ENCODE measurements at places on chromosomes 12 and 14. TPM values are rescaled to one million over a fixed set of nuclear protein-coding genes. Genes with fewer than 3 reads are reported as not detected.
A peak's percentile ranks its signal among the peaks of the same experiment; 100 is the strongest.

GRCh38 chr14:99062772-99063418, 209.1 kb downstream of the BCL11B start:
- H3K27ac ChIP-seq: no peak overlapping the region
- H3K27me3 ChIP-seq: no peaks in the 10 kb centered on the region
- no peaks in the 10 kb centered on the region for H3K4me1 ChIP-seq
- H3K4me3 ChIP-seq: no peak overlapping the region
- no peak for DNase-seq

DNA sequence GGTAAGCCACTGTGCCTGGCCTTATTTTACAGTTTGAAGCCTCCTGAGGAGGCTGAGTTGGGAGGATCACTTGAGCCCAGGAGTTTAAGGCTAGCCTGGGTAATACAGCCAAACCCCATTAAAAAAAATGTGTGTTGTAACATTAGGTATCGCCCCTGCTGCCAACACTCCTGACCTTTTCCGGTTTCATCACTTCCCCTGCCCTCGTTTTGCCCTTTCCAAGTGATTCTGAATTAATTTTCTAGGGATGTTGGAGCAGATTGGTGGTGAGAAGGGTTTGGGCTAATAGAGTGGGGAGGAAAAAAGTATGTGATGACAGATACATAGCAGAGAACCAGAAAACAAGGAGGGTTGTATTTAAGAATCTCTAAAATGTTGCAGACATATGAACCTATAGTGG, 25.6 kb upstream of the C12orf71 start:
- H3K36me3 ChIP-seq: no peaks in the 10 kb centered on the region
- H3K4me3 ChIP-seq: no peak overlapping the region
- DNase-seq: no peak
- H3K27me3 ChIP-seq: no peaks in the 10 kb centered on the region

DNA sequence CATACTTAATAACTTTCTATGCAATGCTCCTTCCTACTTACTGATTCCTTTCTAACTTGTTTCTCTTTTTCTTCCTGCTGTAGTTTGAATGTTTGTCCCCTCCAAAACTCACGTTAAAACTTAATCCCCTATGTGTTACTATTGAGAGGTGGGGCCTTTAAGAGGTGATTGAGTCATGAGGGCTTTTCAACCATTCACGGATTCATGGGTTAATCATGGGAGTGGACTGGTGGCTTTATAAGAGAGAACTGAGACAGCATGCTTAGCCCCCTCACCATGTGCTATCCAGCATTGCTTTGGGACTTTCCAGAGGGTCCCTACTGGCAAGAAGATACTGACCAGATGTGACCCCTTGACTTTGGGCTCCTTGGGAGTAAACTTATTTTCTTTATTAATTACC, 66.0 kb upstream of the TRIM9 start:
- DNase-seq: no peak
- no peaks in the 10 kb centered on the region for H3K27me3 ChIP-seq
- no peaks in the 10 kb centered on the region for H3K36me3 ChIP-seq
- H3K4me3 ChIP-seq: no peak overlapping the region
- H3K27ac ChIP-seq: no peak overlapping the region

- no peak overlapping the region for H3K4me3 ChIP-seq
- H3K4me1 ChIP-seq: peaks cover 19% of the 10 kb centered on the region
- H3K27me3 ChIP-seq: no peaks in the 10 kb centered on the region
- H3K27ac ChIP-seq: no peak overlapping the region
- H3K36me3 ChIP-seq: no peaks in the 10 kb centered on the region
- DNase-seq: peak; percentile 11
Observed at GRCh38 chr12:13208533-13209435, 12.3 kb downstream of the EMP1 start.

- H3K36me3 ChIP-seq: peaks cover 67% of the 10 kb centered on the region
- no peak overlapping the region for H3K27ac ChIP-seq
- no peaks in the 10 kb centered on the region for H3K27me3 ChIP-seq
- no peak for DNase-seq
- no peaks in the 10 kb centered on the region for H3K4me1 ChIP-seq
Observed at GRCh38 chr12:112149596-112149995, 24.2 kb downstream of the TRAFD1 start.

- H3K4me3 ChIP-seq: no peak overlapping the region
- H3K27ac ChIP-seq: no peak overlapping the region
- no peaks in the 10 kb centered on the region for H3K36me3 ChIP-seq
- DNase-seq: no peak
- no peaks in the 10 kb centered on the region for H3K4me1 ChIP-seq
- H3K27me3 ChIP-seq: no peaks in the 10 kb centered on the region
Observed at GRCh38 chr12:5777451-5777850, 167.6 kb downstream of the ANO2 start.

DNA sequence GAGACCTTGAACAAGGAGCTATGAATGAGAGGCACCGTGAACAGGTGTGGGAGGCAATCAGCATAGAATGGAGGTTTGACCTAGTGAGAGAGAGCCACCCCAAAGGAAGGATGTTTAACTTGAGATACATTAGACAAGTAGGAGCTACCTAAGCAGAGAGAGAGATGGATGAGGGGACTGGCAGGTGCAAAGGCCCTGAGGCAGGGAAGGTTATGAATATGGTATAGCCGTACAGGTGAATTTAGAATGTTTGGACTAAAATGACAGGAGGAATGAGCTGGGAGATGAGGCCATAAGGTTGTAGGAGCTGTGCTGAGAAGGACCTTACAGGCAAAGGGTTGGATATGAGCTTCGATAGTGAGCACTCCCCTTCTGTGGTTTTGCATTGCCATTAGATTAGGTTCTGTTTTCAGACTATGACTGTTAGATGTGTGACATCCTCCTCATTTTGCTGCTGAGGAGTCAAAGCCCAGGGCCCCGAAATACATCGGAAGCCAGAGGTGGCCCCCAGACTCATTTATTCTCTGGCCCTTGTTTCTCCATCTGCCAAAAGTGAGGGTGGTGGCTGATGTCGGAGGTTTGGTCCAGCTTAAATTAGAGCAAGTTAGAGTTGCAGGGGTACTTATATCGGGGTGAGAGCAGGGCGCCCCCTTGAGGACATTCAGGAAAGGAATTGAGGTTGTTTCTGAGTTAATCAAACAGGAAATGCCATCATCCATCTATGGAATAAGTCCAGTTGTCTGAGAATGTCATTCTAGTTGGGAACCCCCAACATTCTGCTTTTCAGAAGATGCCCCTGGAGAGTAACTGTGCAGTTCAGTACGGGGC, 29.4 kb downstream of the SLC24A4 start:
- H3K4me3 ChIP-seq: no peak overlapping the region
- H3K27me3 ChIP-seq: no peaks in the 10 kb centered on the region
- no peak overlapping the region for H3K27ac ChIP-seq

DNA sequence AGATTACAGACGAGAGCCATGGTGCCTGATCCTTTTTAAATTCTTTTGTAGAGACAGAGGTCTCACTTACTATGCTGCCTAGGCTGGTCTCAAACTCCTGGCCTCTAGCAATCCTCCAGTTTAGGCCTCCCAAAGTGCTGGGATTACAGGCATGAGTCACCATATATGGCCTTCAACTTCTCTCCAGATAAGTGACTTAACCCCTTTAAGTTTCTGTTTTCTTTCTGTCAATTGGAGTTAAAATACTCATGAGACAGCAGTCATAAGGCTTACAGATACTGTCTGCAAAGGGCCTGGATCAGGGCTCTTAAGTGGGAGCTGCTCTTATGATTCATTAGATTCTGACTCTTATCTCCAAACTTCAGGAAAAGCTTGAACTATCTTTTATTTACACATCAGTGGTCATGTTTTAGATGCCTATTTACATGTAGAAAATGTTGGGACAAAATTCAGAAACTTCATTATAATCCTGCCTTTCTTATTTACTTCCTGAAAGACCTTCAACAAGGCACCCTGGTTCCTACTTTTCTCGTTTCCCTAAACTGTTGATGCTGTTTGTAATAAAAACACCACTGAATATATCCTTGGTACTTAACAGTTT, 271.5 kb upstream of the TBX3 start:
- no peak for DNase-seq
- H3K36me3 ChIP-seq: no peaks in the 10 kb centered on the region
- H3K27ac ChIP-seq: no peak overlapping the region
- H3K27me3 ChIP-seq: no peaks in the 10 kb centered on the region

- H3K36me3 ChIP-seq: no peaks in the 10 kb centered on the region
- H3K27me3 ChIP-seq: no peaks in the 10 kb centered on the region
- no peak overlapping the region for H3K27ac ChIP-seq
- DNase-seq: no peak
Observed at GRCh38 chr12:130497321-130497720, 159.6 kb downstream of the PIWIL1 start.

DNA sequence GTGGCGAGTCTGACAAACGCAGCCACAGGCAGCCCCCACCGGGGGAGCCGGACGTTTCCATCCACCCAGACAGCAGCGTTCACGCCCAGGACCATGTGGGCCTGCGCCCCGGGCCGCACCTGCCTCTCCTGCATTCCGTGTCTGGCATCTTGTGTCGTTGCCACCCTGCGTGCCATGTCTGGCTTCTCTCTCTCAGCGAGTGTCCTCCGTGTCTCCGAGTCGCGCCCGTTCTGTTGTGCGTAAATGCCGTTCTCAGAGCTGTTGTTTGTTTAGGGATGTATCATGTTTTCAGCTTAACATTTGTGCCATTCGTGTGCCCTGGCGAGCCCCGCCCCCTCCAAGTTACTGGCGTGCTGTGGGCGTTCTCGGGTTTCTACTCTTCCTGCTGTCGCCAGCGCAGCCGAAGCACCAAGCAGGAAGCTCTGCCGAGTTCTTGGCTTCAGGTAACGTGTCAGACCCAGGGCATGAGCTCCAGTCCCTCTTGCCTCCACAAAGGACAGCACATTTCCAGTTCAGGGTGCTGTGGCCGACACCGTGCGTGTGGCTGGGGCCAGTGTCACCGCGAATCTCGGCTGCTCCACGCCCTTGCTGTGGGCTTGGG, 34.6 kb downstream of the NOC4L start:
- H3K27ac ChIP-seq: peak overlapping the region; percentile 38
- H3K36me3 ChIP-seq: no peaks in the 10 kb centered on the region
- peak; percentile 72 for DNase-seq
- H3K4me3 ChIP-seq: peak overlapping the region; percentile 20
- H3K4me1 ChIP-seq: peaks cover 24% of the 10 kb centered on the region
- no peaks in the 10 kb centered on the region for H3K27me3 ChIP-seq

- no peaks in the 10 kb centered on the region for H3K36me3 ChIP-seq
- peak; percentile 41 for DNase-seq
- peak overlapping the region; percentile 46 for H3K27ac ChIP-seq
Observed at GRCh38 chr14:24246765-24247212, 4.4 kb upstream of the TINF2 start.

DNA sequence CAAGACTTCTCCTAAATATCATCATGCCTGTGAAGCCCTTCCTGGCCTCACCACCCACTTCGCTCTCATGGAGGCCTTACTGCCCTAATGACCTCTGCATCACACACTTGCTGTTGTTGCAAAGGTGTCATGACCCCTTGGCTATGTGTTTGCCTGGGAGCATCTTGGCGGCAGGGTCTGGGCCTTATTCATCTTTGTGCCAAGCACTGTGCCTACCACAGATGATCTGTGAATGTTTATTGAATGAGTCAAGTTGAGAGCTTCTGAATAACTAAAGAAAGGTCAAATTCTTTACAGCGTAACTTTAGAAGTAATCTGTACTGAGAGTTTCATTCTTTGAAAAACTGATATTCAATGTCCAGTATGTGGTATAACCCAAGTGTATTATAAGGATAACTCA, 113.3 kb downstream of the TTC8 start:
- no peaks in the 10 kb centered on the region for H3K4me1 ChIP-seq
- no peaks in the 10 kb centered on the region for H3K36me3 ChIP-seq
- H3K27me3 ChIP-seq: no peaks in the 10 kb centered on the region
- H3K4me3 ChIP-seq: no peak overlapping the region
- no peak for DNase-seq

- H3K27ac ChIP-seq: no peak overlapping the region
- DNase-seq: no peak
- no peaks in the 10 kb centered on the region for H3K27me3 ChIP-seq
- H3K4me3 ChIP-seq: no peak overlapping the region
Observed at GRCh38 chr14:81193924-81194633, 26.7 kb downstream of the GTF2A1 start.

Gene CCDC92
- 32.1 TPM for total RNA-seq

Gene GLIPR1L2
- 0.55 TPM for total RNA-seq

Gene ADAMTS20
- not detected for total RNA-seq

Gene PSME1
- 273 TPM for total RNA-seq

Gene SETD3
- total RNA-seq: 66.9 TPM

Gene TGM1
- total RNA-seq: 16.1 TPM

Measured in CD4-positive, alpha-beta memory T cell (primary cell).